ENCODE measurements at places on chromosomes 11 and 22. TPM values are rescaled to one million over a fixed set of nuclear protein-coding genes. Genes with fewer than 3 reads are reported as not detected.

GRCh38 chr11:57474017-57474802 lies 13.9 kb downstream of the RTN4RL2 start:
- no peaks in the 10 kb centered on the region for H3K27me3 ChIP-seq
- H3K27ac ChIP-seq: no peak overlapping the region
- no peak for DNase-seq
- H3K4me3 ChIP-seq: no peak overlapping the region

GRCh38 chr22:26748845-26749244 lies 91.5 kb downstream of the MIAT start:
- DNase-seq: no peak
- H3K36me3 ChIP-seq: peaks cover 5% of the 10 kb centered on the region
- H3K4me3 ChIP-seq: no peak overlapping the region
- no peaks in the 10 kb centered on the region for H3K27me3 ChIP-seq
- no peak overlapping the region for H3K27ac ChIP-seq
- H3K4me1 ChIP-seq: no peaks in the 10 kb centered on the region

GRCh38 chr11:126224647-126225294 lies 13.2 kb downstream of the FAM118B start:
- no peak overlapping the region for H3K4me3 ChIP-seq
- H3K4me1 ChIP-seq: no peaks in the 10 kb centered on the region
- no peak overlapping the region for H3K27ac ChIP-seq
- no peak for DNase-seq

DNA sequence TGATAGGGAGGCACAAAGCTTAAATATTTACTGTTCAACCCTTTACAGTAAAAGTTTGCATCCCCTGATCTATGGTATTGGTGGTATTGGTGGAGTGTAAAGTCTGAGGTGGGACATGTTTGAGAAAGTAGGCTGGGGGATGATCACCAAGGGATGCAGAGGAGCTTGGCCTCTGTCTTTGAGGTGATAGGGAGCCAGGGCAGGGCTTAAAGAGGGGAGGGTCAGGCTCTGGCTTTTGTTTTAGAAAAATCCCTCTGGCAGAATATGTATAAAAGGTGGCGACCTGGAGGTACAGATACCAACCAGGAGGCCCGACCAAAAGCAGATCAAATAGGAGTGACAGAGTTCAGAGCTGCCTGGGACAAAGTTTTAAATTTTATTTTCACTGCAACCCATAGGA lies 59.0 kb downstream of the SWAP70 start:
- no peak overlapping the region for H3K4me3 ChIP-seq
- peaks cover 77% of the 10 kb centered on the region for H3K4me1 ChIP-seq
- peaks cover 64% of the 10 kb centered on the region for H3K36me3 ChIP-seq

DNA sequence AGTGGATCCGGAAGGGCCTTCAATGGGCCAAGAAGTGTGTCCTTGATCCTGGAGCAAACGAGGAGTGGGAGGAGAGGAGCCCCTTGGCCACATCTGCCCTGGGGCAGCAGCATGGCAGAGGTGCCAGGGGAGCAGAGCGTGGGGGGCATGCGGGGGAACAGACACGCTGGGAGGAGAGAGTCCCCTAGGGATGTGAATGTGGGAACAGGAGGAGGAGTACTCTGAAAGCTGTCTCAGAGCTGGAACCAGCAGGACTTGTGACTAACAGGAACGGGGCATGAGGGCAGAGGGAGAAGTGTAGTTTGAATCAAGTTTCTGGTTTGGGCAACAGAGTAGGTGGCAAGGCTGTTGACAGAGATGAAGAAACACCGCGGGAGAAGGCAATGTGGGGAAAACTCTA lies 54.5 kb upstream of the SLC35C1 start:
- no peaks in the 10 kb centered on the region for H3K4me1 ChIP-seq
- no peaks in the 10 kb centered on the region for H3K36me3 ChIP-seq
- DNase-seq: no peak

RIMBP3C gene
- 1.3 TPM for total RNA-seq

Data from B cell (primary cell).